HFF-Myc (cell line): ENCODE measurements at places on chromosomes 3 and 15.

GRCh38 chr15:73922186-73923151 is 3.8 kb upstream of the LOXL1 start:
- DNase-seq, result no peak

- DNase-seq, result no peak
Measured at GRCh38 chr15:54119051-54119450, 140.8 kb downstream of the UNC13C start.

DNA sequence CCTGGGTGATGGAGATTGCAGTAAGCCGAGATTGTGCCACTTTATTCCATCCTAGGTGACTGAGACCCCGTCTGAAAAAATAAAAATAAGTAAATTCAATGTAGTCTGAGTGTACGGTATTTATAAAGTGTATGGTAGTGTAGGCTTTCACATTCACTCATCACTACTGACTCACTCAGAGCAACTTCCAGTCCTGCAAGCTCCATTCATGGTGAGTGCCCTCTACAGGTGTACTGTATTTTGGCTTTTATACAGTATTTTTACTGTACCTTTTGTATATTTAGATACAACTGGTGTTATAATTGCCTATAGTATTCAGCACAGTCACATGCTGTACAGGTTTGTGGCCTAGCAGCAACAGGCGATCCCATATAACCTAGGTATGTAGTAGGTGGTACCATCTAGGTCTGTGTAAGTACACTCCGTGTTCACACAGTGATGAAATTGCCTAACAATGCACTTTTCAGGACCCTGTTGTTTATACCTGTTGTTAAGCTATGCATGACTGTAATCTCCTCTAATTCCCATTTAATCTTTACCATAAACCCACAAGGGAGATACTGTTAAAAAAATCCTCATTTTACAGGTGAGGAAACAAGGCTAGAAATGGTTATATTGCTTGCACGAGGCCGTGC is 19.3 kb downstream of the CACNA1D start:
- DNase-seq, result no peak

GRCh38 chr3:164479406-164479805 is 598.9 kb downstream of the SI start:
- DNase-seq, result no peak

- no peak for DNase-seq
Measured at GRCh38 chr15:50431204-50431603, 7.0 kb downstream of the USP8 start.

- peak; percentile 54 for DNase-seq
Measured at GRCh38 chr3:58564456-58565160, 12.6 kb downstream of the FAM107A start.

- DNase-seq, result no peak
Measured at GRCh38 chr15:74604983-74605794, 10.4 kb upstream of the CLK3 start.

DNA sequence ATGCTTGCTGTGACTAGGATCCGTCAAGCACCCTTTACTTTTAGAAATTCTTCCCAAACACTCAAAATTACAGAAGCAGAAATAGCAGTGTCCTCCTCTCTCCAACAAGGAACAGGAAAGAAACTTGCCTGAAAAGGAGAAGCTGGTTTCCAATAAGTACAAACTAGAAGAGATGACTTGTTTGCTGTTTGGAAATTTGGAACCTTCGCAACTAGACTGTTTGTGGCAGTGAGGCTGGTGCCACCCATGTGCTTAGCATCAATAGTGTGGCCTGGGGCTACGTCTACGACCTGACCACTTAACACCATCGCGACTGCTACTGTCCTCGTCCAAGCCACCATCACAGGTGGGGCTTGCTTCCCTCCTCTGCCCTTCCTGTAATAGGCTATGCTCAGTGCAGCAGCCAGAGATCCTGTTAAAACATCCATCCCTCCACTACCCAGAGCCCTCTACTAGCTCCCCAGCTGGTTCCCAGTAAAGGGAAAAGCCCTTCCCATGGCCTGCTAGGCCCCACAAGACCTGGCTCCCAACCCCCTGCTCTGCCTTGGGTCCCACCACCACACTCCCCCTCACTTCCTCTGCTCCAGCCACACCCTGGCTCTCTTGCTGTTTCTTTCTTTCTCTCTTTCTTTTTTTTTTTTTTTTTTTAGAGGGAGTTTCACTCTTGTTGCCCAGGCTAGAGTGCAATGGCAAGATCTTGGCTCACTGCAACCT is 52.6 kb upstream of the CCR2 start:
- no peak for DNase-seq

GRCh38 chr15:75926931-75927330 is 23.3 kb downstream of the FBXO22 start:
- no peak for DNase-seq

GRCh38 chr15:42033214-42033873 is 12.5 kb upstream of the PLA2G4E start:
- DNase-seq, result no peak

DNA sequence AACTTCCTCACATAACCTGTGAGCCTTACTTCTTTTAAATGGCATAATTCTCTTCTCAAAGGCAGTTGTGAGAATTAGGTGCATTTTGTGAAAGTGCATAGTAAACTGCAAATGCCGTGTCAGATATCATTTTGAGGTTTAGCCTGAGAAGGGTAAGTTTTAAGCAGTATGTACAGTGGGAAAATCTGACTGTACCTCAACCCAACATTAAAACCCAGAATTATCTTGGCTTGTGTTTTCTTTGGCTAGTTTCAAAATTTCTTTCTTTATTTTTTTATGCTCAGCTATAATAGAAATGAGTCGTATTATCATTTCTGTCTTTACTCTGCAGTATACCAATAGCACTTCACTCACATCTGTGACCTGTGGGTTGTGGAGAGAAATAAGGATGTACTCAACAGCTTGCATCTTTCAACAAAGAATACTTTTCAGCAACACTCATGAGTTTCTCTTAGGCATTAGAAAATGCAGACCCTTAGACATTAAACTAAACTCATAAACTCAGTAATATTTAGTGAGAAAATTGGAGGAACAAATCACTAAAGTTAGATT is 65.7 kb downstream of the RASA2 start:
- DNase-seq, result no peak

DNA sequence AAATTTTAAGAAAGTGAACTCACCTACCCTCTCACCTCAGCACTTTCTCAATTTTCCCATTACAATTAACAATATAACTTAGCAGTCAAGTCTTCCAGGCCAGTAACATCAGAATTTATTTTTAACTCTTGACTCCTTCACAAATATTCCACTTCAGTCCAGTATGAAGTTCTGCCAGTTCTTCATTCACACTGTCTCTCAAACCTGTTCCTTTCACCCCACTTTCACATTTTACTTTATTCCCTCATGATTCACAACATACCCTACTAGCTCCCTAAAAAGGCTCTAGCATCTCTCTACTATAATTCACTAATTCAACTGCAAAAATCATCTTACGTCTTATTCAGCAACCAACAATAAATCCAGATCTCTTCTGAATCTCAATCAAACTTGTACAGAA is 3.8 kb downstream of the GSK3B start:
- no peak for DNase-seq

DNA sequence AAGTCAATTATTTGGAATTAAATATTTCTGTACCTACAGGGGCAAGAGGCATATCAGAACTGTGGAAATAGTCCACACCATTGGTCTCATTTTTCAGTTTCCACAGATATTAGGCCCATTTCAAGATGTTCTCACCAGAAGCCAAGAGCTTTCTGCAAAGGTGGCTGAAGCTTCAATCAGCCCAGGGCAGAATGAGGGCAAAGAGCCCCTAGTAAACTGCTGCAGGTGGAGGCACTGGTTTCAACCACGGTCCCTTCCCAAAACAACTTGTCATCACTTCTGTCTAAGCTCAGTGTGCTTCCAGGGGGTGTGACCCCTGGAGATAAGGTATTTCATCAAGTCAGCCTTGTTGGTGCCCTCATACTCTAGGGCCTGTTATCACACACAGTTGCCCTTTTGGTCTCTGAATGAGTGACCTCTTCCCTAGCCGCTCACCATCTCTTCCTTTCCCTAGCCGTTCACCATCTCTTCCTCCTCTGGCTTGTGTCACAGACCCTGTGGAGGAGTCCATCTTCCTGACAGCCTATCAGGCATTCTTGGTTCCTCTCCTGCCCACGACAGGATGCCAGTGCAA is 21.2 kb downstream of the IL17RD start:
- no peak for DNase-seq

- DNase-seq, result no peak
Measured at GRCh38 chr3:113834983-113835382, 3.6 kb upstream of the GRAMD1C start.
